KBM-7 (cell line): ENCODE measurements at places on chromosomes 2 and 18.

DNA sequence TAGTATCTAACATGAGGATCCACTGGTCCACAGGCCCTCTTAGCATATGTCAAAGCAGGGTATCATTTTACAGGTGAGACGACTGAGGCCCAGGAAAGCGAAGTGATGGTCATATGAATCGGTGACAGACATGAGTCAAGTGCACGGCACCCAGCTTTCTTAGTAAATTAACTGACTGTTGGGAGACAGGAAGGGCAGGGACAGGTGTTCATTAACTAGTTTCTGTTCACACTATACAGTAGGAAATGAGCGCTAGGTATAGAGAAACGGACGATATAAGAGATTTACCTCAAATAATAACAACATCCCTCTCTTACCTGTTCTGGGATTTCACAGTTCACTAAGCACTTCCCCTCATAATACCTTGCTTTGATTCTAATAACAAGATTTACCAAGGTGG lies 1.7 kb upstream of the SMARCAL1 start:
- no peak for DNase-seq

- DNase-seq: peak; percentile 79
These were observed 20.5 kb upstream of the ZNF236 start for GRCh38 chr18:76801567-76802505.

DNA sequence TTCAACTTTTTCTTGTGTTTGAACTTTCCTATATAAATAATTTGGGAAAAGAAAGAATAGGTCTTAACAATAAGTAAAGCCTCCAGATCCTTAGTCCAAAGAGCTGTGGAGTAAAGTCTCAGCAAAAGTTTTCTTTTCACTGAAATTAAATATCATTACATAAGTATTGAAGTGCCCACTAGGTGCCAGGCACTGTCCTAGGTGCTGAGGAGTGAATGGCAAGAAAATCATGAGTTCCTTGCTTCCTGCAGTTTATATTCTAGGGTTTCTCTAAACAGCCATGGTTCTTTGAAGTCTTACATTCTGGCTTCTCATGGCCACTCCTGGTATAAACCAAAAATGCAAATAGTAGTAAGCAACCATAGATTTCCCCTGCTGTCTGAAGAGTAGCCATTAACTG lies 59.7 kb downstream of the SPP2 start:
- no peak for DNase-seq

GRCh38 chr18:53795061-53795460 lies 429.4 kb downstream of the MBD2 start:
- DNase-seq: no peak

DNA sequence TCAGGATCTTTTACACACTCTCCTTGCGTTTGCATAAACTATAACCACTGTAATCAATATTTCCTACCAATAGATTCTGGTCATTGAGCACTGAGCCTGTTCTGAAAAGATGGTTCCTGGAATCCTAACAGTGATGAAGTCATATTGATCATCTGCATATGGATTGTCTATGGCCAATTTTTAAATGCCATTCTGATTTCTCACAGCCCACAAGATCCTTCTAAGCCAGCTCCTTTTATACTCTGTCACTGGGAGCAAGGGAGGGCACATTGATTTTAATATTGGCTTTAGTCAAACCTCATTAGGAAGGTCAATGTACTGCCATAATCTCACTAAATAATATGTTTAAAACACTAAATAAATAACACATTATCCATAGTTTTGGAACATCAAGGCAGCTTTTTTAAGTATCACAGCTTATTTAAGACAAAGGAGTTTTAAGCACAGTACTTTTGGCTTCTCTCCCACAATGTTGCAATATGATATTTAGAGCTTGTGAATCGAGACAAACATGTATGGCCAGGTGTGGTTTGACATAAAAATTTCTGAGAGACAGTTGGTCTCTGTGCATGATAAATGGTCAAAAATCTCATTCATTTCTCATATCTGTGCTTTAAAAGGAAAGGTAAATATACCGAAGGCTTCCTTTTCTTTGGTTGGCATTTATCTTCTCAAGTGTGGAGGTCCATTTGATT lies 267.3 kb downstream of the MTX2 start:
- DNase-seq: no peak

GRCh38 chr2:45851576-45852304 lies 200.3 kb downstream of the PRKCE start:
- no peak for DNase-seq

GRCh38 chr2:200713704-200714064 lies 98.0 kb upstream of the BZW1 start:
- no peak for DNase-seq

GRCh38 chr18:28065793-28066186 lies 111.1 kb downstream of the CDH2 start:
- DNase-seq: no peak
